ENCODE measurements at places on chromosomes 1 and 21.

GRCh38 chr1:50978144-50978851, 8.3 kb downstream of the CDKN2C start:
- peak; percentile 62 for DNase-seq

GRCh38 chr1:19861034-19861433, 21.2 kb upstream of the OTUD3 start:
- DNase-seq: no peak

DNA sequence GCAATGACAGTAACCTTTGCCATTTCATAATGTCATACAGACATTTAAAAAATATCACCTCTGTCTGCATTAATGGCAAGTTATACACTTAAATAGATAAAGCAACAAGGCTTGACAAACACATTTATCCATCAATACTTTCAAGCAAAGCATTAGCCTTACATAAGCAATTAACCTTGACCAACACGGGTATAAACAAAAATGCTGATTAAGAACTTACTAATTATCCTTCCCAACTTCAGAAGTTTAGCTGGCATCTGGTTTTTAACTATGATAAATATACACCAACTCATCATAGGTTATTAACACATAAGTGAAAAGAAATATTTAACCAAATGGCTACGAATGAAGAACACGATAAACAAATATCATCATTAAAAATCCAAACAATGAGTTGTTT, 188.5 kb downstream of the SMYD3 start:
- no peak for DNase-seq

- no peak for DNase-seq
Measured at GRCh38 chr1:94125551-94126514, 4.9 kb upstream of the ABCA4 start.

DNA sequence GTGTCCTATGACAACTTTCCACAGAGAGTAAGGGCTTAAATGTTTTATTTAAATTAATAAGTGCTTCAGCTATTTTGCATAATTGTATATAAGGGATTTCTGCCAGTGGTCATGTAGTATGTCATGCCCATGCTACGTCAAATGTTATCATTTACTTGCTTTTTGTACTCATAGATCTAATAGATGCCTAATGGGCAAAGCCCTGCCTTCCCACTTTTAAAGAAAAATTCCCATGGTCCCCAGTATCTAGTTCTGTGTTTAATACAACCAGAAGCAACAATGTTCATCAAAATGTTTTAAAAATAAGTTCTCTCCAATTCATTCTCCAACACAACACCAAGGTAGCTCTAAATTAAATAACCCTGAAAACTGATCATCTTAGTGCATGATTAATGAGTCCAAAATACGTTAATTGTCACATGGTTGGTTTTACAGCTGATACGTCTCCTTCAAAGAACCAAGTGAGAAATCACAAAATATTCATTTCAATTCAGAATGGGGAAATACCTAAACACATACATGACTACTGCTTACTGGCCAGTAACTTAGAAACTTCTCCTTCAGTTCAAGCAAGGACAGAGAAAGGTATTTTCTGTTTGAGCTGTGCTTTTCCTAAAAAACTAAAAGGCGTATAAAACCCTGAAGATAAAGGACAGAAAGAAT, 49.1 kb upstream of the SDC3 start:
- DNase-seq: no peak

DNA sequence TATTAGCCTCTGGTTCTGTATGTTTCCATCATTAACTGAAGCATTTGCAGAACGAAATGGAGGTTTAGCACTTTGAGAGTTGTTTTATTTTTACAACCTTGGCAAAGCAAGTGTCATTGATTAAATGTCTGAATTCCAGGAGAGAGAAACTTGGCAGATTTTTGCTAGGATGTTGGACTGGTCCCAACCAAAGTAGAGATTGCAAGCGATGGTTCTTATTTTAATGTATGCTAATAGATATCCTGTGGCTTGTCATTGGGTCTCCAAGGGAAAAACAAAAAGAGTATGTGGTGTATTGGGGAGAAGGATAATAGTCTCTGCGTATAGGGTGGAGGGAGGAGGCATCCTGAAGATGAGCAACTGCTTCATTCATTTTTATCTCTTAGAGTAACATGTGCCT, 457.2 kb upstream of the RUNX1 start:
- no peak for DNase-seq

DNA sequence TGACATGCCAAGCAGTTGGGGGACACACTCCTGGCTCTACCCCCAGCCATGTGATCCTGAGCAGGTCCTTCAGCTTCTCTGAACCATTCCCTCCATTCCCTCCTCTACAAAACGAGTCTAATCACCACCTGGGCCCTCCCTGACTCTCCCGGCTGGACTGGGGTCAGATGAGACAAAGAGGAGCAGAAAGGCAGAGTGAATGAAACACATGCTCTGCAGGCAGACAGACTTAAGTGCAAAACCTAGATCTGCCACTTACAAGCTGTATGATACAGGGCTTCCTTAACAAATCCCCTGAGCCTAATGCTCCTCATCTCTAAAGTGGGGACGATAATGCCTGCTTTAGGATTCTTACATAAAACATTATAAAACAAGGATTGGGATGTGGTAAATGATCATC, 17.3 kb downstream of the RIMS3 start:
- DNase-seq: no peak

GRCh38 chr1:59107516-59107915, 189.4 kb upstream of the FGGY start:
- DNase-seq: no peak

- DNase-seq: no peak
Measured at GRCh38 chr1:228315945-228316588, 90.6 kb downstream of the TRIM11 start.

DNA sequence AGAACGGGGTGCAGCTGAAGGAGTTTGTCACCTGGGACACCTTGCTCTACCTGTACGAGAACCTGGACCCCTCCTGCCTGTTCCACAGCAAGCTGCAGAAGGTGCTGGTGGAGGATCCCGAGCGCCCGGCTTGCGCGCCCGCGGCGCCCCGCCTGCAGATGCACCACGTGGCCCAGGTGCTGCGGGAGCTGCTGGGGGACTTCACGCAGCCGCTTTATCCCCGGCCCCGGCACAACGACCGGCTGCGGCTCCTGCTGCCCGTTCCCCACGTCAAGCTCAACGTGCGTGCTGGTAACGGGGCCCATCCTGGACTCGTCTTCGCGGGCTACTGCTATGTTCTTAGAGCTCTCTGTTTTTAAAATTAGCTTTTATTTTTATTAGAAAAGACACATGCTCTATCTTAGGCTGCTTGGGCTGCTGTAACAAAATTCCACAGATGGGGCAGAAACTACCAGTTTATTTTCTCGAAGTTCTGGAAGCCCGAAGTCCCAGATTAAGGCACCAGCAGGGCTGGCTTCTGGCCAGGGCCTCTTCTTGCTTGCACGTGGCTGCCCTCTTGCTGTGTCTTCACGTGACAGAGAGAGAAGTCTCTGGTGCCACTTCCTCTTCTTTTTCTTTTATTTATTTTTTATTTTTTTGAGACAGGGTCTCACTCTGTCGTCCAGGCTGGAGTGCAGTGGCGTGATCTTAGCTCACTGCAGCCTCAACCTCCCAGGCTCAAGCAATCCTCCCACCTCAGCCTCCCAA, 38.1 kb downstream of the TRPM2 start:
- peak; percentile 77 for DNase-seq

- DNase-seq: no peak
Measured at GRCh38 chr1:158153179-158153578, 27.5 kb upstream of the CD1D start.

DNA sequence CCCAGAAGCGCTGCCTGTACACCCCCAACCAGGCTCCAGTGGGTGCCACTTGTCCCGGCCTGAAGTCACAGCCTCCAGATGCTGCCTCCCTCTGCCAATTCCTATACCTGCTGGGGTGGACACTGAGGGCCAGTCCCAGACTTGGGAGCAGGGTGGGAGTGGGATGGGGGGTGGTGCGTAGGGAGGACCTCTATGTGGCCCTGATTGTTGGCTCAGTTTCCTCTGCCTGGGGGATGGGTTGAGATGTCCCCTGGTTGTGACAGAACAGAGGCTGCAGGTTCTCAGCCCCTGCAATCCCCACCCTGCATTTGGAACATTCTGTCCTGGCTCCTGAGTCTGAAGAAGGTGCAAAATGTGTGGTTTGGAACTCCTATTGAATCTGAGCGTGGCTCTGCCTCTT, 27.2 kb downstream of the RAB7B start:
- DNase-seq: no peak

DNA sequence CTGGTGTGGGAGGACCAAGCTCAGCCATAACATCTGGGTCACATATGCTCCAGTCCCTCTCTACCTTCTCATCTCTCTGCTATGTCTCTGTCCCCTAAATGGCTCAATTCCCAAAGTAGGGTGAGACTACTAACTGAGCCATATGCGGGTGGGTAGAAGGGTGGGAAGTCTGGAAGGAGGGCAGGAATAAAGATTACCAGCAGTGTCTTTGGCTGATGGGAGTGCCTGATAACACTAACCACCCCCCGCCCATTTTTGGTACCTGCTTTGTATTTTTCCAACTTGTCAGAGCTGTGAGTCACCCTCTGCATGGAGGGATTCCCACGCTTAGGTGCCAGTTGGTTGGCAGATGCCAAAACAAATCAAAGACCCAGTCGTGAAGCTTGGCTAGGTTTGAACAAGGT, 14.9 kb upstream of the SSBP3 start:
- DNase-seq: no peak

- no peak for DNase-seq
Measured at GRCh38 chr1:50112193-50112592, 3.5 kb downstream of the ELAVL4 start.

DNA sequence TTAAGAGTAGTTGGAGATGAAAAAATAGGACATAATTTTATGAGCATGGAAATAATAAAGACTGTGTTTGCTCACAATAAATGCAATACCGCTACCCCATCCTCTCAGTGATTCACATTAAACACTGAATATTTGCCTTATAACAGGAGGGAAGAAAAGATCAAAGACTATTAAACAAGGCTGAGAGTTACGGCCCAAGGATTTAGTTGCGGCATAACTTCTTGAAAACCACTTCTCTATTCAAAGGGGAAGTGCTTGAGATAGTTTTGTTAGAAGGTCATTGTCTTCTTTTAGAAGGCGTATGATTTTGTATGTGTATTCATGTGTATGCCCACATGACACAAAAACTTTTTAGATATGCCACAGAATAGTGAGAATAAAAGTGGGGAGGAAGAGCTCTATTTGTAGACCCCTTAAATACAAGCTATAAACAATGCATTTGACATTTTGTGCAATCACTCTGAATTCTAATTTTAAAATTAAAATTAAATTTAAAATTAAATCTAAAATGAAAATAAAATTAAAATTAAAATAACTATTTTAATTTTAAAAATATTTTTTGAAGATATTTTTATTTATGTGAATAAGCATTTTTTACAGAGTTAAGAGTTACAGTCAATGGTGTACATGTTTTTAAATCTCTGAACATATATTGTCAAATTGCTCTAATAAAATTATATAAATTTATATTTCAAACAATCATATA, 986.6 kb upstream of the ADAMTS5 start:
- peak; percentile 37 for DNase-seq

DNA sequence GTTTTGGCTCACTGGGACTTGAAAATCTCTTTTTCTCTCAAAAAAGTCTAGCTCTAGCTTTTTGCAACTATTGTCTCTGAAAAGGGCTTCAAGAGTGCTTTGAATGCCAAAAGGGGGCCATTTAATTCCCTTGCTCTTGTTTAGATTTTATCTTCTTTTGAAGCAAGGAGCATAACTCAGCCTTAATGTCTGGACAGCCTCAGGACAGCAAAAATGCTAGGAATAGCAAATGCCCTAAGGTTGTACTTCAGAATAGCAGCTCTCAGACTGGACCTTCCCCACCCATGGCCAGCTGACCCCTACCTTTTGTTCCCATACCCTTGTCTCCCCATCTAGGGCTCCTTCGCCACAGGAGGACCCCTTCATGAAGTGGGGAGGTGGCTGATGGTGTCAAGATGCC, 121.4 kb downstream of the KCNK1 start:
- no peak for DNase-seq

DNA sequence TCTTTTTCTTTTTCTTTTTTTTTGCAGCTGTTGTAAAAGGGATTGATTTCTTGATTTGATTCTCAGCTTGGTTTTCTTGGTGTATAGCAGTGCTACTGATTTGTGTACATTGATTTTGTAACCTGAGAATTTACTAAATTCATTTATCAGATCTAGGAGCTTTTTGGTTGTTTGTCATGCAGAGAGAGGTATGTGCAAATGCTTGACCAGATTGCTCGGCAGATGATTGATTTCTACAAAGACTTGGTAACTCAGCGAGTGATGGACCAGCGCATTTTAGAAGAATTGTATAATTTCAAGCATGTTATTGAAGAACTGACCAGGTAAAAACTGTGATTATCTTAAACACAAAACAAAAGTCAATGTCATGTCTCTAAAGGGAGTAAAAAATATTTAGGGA, 27.9 kb downstream of the AXDND1 start:
- no peak for DNase-seq

DNA sequence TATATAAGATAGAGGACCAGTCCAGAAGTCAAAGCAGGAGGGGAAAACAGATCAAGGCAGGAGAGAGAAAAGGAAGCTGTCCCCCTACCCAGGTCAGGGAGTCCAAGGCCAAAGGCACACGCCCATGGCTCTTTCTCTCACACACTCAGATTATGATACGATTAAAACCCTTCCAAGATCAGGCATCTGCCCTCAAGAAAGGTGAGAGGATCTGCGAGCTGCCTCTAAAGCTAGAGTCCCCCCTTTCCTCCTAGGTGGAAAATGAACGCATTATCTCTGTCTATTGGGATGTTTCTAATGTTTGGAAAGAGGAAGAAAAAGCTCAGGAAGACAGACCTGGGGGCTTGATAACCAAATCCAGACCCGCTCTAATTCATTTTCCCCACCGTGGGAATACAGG, 7.6 kb downstream of the PAFAH2 start:
- no peak for DNase-seq

DNA sequence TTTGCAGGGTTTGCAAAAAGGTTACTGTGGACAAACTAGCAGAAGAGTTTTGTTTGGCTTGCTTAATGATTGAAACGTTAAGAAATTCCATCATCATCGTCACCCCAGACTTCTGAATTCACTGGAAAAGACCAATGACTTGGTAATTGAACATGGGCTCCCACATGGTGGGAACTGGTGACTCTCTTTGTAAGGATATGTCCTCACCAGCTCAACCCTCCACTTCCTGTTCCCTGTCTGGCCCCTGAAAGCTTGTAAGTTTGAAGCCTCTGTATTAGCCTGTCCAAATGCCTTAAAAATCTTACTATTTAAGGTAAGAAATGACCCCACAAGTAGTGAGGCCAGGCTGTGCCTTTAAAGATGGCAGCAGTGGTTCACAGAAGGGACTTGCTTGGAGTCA, 9.7 kb downstream of the SYT6 start:
- no peak for DNase-seq

All from hematopoietic multipotent progenitor cell treated with erythropoietin and hydrocortisone succinate and interleukin-3 and kit ligand, for 4 days (in vitro differentiated cells).